ENCODE measurements at places on chromosomes 5 and 9.

GRCh38 chr9:109629615-109630014 is 131.5 kb upstream of the PTPN3 start:
- no peak for DNase-seq

DNA sequence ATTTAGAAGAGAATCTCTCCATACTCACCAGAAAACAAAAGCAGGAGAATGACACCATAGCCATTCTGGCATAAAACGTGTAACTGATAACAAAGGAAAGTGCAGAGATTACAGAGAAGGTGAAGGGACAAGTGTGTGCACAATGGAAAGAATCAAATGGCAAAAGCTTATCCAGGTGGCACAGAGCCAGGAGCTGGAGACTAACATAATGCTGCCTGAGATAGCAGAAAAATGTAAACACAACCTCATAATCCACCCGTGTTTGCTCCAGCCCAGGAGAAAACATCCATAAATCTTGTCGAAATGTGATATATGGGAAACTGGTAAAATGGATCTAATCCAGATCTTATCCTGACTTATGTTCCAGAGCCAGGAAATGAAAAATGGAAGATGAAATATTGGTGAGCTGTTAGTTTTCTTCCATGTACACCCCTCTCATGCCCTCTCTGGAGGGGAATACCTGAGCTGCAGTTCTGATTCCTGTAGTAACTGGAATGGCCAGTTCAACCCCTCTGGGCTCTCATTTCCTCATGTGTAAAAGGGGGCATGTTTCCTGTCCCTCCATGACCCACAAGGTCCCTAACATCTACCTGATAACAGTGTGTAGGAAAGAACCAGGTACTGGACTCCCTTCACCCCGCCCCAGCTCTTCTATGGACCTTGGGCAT is 212.3 kb upstream of the DAPK1 start:
- no peak for DNase-seq

- DNase-seq, result no peak
Measured at GRCh38 chr5:149127394-149127955, 13.8 kb upstream of the ABLIM3 start.

DNA sequence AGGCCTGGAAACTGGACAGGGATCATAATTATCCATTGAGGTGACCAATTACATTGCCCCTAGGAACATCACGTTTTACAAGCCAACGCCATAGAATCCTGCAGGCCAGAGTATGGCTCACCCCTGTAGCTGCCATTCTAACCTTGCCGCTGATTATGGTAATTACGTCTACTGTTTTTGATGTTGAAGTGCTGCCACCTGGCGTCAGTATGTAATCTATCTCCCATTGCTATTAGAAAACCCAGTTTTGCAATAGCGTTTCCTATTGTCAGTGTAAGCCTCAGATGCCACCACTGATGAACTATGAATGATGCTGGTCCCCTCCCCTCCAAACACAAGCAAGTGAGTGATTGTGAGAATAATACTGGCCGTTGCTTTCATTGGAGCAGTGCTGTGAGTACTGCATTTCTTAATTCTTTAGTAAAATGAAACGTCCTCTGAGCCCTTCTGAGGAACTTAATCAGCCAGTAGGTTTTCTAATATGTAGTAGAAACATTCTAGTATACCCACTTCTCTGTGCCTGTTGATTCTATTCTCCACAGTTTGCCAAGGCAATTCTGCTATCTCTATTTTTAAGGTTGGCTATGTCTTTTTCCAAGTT is 100.5 kb upstream of the NMUR2 start:
- no peak for DNase-seq

- DNase-seq, result no peak
Measured at GRCh38 chr9:132192728-132193127, 30.9 kb downstream of the NTNG2 start.

DNA sequence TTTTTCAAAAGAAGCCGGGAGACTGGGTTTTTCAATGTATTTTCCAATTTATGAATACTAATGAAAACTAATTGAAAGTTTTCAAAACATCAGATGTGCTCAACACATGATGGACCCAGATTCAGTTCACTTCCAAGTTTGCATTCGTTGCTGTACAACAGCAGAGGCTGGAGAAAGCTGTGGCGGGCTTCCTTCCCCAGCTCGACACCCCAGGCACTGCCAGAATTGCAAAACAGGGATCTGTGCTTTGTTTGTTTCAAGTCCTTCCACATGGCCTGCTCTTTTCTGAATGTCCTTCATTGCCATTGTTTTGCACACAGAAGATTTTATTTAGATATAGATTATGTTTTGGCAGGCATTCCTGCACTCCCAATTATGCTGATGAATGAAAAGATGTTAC is 30.3 kb upstream of the INSYN2B start:
- DNase-seq, result no peak

DNA sequence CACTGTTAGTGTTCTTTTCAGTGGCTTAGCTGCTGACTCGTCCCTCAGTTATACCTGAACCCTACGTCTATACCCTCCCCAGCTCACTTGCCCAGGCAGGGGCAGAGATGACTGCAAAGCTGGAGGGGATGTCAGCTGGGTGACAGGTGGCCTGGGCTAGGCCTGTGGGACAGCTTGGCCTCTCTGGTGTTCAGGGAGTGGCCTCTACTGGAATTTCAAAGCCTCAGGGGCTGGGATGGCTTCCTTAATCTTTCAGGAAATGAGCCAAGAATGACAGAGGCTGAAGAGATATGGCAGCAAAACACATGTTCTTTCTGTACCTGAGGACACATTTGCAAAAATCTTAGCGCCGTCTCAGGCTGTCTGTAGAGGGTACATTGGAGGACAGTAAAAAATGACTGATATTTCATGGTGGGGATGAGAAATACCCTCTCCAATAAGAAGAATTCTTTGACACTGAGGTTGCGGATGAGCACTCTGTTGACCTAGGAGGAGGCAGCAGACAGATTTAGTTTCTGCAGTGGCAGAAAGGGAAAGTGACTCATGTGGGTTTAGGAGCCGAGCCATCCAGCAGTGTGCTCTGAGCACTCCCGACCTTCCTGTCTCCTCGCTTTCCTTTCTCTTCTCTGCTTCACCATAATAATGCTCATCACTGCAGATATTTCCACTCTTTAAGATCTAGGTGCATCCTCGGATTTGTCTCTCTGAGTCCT is 54.4 kb downstream of the ENTREP1 start:
- DNase-seq, result no peak

DNA sequence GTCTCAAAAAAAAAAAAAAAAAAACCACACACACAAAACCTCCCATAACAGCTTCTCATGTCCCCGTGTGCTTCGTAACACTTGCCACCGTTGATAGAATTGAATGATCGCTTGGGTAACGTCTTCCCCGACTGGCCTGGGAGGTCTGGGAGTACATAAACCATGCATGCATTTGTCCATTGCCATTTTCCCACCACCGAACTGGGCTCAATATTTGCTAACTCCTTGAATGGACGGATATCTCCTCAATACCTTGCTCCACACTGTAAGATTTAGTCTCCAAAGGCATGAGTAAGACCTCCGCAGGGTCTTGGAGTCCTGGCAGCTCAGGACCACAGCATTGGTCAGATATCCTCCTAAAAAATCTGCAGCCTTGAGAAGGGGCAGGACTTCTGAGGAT is 3.2 kb upstream of the P4HA2 start:
- no peak for DNase-seq

DNA sequence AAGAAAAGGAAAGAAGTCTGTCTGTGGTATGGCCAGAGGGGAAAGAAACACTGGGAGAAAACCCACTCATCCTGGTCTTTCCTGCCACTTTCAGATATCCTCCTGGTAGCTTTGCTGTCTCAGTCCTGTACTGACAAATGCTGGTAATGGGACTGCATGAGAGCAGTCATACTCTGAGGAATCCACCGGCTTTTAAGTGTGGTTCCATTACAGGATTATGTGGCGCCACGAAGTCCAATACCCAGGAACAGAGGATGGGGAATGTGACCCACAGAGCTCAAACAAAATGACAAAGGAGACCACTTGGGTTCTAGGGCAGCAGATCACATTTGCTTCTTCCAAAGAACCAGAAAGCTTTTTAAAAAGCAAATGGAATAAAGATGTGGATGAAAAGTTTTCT is 26.3 kb upstream of the FBP1 start:
- no peak for DNase-seq

DNA sequence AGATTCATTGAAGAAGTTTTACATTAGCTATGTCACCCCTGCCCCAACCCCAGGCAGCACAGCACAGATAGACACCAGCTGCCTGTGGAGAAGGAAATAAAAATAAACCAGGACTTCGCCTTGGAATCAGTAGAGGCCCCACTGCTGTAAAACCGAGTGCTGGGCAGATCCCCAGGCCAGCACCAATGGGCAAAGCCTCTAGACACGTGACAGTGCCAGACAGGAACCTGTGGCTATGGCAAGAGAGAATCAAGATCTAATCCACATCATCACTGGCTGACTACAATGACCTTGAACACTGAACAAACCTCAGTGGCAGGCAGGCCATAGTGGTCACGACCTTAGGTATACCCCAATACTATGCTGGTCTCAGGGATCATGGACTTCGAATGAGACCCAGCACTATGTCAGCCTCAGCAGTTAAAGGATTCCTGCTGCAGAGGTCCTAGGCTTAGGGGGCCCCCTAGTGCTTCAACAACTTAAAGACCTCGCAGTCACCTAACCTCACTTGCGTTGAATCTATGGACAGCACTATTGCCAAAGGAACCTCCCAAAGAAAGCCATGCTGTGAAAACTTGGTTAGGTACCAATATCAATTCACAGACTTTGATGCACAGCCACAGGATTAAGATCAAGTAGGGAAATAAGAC is 2118.6 kb upstream of the C9orf72 start:
- DNase-seq, result no peak

- DNase-seq, result no peak
Measured at GRCh38 chr5:115888027-115888426, 46.3 kb downstream of the AP3S1 start.

- DNase-seq, result no peak
Measured at GRCh38 chr5:6469836-6470235, 21.2 kb downstream of the UBE2QL1 start.

GRCh38 chr5:80109646-80110478 is 74.7 kb downstream of the THBS4 start:
- no peak for DNase-seq

GRCh38 chr5:93303291-93303691 is 277.7 kb downstream of the NR2F1-AS1 start:
- no peak for DNase-seq

- no peak for DNase-seq
Measured at GRCh38 chr9:113992994-113993393, 85.1 kb downstream of the AMBP start.

DNA sequence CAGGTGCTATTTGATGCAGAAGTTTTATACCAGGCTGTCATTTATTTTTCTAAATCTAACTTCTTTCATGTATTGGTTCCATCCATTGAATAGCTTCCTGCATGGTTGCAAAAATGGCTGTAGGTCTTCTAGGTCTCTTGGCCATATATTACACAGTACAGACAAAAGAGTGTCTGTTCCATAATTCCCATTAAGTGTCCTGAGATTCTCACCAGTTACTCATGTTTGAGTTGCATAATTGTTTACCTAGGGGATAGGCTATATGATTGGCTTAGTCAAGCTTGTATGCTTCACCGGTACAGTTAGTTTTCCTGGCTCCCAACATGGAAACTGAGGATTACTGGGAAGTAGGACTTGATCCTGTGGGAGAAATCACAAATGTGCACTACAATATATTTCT is 399.4 kb upstream of the NUDT12 start:
- no peak for DNase-seq

DNA sequence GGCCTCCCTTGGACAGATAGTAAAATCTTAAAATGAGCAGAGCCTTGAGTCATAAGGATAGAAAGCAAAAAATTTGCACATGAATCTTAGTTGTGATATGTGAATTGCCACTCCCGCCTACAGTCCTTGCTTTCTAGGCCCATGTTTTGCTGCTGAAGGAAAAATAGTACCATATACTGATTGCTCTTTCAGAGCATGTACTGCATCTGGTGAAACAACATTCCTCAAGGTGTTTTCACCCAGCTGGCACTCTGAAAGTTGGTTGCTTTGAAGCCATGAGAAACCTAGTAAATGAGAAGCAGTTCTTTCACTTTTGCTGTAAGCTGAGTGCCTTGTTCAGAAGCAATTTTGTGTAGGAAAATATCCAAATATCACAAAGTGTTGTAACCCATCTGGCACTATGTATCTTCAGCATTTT is 10.3 kb downstream of the CDC37L1 start:
- no peak for DNase-seq

DNA sequence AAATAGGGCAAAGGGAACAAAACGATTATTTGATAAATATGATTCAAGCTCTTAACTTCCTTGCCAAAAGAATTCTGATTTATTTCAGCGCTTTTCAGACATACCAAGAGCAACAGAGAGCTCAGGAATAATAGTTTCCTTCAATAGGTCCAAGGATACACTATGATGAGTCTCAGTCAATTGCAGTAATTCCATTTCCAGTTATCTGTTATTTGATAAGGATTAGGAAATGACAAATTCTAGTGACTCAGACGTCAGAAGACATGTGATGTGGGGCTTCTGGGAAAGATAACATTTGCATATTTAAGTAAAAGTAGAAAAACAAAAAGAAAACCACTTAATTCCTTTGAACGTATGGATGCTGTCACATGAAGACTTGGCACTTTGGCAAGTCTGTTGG is 1250.8 kb upstream of the CDH18 start:
- DNase-seq, result no peak

GRCh38 chr5:110356677-110357076 is 369.8 kb downstream of the TMEM232 start:
- no peak for DNase-seq

DNA sequence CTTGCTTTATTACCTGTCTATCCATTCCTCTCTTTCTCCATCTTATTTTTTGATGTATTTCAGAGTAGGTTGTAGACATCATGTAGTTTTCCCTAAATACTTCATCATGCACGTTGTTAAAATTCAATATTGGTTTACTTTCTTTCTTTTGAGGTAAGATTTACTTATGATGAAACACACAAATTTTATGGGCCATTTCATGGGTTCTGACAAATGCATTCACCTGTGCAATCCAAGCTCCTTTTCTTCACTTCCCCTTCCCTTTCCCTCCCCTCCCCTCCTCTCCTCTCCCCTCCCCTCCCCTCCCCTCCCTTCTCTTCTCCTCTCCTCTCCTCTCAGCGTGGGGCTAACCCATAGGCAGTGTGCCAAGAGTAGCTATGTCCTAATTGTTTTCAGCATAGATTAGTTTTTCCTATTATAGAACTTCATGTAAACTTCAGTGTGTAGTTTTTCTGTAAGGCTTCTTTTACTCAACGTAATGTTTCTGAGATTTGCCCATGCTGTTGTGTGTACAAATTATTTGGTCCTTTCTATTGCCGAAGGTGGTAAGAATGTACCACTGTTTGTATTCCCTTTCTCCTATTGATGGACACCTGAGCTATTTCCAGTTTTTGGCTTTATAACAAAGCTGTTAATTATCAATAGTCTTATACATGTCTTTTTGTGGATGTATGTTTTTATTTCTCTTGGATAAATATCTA is 92.9 kb upstream of the CLINT1 start:
- no peak for DNase-seq

DNA sequence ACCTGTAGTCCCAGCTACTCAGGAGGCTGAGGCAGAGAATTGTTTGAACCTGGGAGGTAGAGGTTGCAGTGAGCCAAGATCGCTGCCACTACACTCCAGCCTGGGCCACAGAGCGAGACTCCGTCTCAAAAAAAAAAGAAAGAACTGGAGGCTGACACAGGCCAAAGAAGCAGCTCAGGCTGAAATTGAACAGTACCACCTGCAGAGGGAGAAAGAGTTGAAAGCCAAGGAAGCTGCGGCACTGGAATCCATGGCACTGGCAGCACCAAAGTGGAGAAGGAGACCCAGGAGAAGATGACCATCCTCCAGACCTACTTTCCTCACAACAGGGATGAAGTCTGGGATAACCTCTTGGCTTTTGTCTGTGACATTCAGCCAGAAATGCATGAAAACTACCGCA is 11.3 kb upstream of the TMEM141 start:
- DNase-seq, result no peak

Measured in activated naive CD4-positive, alpha-beta T cell (primary cell).